Stimulated activated CD8-positive, alpha-beta memory T cell treated with anti-CD3 and anti-CD28 coated beads, Interleukin-7, amount 100 ng/mL, for 1 hour (primary cell): ENCODE measurements at places on chromosomes 5 and 9.

DNA sequence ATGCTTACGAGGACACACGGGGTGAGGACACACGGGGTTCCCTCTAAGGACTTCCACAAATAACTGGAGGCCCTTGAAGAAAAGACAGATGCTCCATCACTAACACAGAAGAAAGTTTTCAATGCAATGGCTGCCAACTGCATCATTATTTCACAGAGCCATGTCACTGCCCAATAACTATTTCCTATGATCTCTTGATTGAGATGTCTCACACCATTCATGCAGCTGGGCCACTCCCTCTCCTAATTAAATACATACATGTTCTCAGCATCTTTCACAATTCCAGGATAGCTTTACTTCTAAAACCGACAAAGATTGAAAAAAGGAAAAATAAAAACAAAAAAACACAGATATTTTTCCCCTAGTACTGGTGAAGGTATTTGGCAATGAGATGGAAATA, 650.8 kb downstream of the SEMA5A start:
- DNase-seq, result no peak

DNA sequence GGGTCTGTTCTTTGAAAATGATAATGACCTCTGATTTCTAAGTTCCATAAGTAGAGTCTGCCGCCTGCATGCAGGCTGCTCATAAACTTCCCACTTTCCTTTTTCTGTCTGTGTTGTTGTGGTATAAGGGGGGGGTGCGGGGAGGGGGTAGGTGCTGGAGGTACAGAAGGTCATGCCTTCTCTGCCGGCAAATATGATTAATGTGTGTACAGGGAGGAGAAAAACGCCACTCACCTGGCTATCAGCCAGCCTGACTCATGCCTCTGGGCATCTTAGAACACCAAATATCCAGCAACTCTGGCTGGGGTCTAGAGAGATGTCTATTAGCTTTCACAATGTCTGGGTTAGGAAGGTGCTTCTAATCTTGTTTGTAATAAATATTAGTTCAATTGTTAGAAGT, 128.3 kb downstream of the EFNA5 start:
- DNase-seq, result no peak

GRCh38 chr5:142151436-142152383, 43.1 kb downstream of the NDFIP1 start:
- peak; percentile 7 for DNase-seq

DNA sequence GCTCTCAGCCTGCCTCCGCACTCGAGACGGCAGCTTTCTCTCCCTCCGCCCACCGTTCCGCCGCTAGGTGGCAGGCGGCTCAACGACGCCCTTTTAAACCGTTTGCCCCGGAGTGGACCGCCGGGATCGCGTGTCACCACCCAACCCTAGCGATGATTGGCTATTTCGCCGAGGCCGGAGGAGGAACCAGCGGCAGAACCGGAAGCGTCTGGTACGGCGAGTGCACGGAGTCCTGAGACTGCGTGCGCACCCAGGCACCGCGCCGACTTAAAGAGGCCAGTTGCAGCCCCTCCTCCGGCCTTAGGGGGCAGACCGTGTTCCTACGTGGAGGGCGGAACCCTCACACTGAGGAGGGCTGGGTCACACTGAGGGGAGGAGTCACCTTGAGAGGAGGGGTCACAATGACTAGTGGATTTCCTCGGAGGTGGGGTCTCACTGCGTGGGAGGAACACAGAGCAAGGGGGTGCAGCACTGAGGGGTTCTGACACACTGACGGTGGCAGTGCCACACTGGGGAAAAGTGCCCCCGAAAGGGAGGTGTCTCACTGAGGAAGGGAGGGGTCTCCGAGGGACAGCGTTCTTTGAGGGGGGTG, 980 bp upstream of the TESK1 start:
- DNase-seq, result peak; percentile 97

DNA sequence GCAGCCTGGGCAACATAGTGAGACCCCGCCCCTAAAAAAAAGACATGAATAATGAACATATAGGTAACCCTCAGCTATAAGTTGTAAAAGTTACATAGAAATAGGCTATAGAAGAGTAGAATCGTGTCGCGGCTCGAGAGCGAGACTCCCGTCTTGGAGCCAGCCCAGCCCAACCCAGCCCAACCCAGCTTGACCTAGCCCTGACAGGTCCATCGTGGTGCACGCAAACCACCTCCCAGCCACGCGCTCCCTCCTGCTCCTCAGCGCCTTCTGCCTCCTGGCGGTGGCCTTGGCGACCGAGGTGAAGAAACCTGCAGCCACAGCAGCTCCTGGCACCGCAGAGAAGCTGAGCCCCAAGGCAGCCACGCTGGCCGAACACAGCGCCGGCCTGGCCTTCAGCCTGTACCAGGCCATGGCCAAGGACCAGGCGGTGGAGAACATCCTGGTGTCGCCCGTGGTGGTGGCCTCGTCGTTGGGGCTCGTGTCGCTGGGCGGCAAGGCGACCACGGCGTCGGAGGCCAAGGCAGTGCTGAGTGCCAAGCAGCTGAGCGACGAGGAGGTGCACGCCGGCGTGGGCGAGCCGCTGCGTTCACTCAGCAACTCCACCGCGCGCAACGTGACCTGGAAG, 10.8 kb downstream of the KIF24 start:
- DNase-seq, result no peak

DNA sequence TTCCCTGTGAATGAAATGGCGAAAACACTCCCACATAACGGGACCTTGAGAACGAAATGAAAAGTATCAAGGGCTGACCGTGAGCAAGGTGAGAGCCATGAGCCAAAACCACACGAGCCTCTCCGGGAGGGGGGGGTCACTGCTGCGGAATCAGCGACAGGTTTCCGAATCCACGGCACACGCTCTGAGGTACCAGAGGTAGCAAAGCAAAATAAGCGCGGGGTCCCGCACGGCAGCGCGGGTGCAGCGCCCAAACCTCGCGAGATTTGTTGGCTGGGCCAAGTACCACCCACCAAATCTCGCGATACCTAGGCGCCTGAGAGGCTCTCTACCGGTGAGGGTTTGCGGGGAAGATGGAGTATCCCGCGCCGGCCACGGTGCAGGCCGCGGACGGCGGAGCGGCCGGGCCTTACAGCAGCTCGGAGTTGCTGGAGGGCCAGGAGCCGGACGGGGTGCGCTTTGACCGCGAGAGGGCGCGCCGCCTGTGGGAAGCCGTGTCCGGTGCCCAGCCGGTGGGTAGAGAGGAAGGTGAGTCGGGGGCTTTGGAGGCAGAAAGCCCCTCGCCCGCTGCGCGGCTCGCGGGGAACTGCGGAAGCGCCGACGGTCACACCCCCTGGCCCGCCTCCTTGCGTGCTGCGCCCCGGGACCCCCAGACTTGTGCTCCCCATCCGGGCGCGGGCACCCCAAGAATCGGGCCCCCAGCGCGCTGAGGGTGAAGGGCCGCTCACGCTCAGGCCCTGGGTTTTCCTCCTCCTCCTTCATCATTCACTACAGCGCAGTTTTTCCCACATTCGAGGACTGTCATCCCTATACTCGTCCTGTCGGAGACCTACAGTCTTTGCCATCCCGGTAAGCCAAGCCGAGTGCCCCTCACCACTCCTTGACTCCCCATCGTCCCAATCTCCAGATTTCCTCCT, at the start of gene ZNF346:
Gene ZNF346 (plus strand): TSS at position 311 of the 917 bp plus-strand sequence. CDS start 43 bp downstream, at position 354.
- peak; percentile 70 for DNase-seq

DNA sequence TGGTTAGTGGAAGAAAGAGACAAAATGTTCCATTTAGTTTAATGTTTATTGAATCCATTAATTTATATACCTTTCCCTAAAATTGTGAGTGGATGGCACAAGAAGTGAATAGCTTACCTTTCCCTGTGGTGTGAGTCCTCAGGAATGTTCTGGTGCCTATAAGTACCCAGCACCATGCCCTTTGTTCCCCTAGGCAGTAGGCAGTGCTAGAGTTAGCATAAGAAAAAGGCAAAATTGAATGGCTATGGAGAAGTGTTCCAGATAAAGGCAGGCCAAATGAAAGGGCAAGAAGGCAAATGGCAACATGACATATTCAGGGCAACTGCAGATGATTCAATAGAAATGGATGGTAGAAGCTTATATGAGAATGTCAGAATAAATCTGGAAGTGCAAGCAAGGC, 370.8 kb upstream of the PTGER4 start:
- DNase-seq, result no peak
